GM13977 (cell line): ENCODE measurements at places on chromosomes 3 and 15.

DNA sequence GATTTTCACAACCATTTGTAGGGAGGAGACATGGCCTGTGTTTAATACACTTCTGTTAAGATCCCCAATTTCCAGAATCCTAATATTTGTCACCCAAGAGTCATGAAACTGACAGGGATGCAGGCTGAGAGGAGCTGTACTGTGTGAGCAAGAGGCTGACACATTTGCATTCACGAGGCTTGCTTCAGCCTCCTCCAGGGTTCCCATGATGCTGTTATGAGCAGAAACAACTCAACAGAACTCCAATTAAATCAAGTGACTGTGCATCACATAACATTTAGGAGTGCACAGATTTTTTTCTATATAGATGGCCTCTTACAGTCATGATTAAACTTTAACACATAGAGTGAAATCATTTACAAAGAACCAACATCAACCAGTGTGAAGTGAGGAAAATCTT lies 292.3 kb upstream of the STT3B start:
- DNase-seq = no peak

GRCh38 chr3:9951962-9952805 lies at the start of gene PRRT3:
PRRT3 (minus strand) TSS chr3:9952408; CDS start chr3:9950115, 2,293 bp downstream.
- peak; percentile 86 for DNase-seq

GRCh38 chr15:40843261-40843884 lies 475 bp upstream of the SPINT1 start:
- DNase-seq = no peak

- no peak for DNase-seq
Measured at GRCh38 chr3:25297667-25298585, 130.1 kb upstream of the RARB start.

- no peak for DNase-seq
Measured at GRCh38 chr3:49799105-49799504, 568 bp downstream of the CDHR4 start.
